Fibroblast of gingiva (primary cell): ENCODE measurements at places on chromosomes 5 and 9.
A peak's percentile ranks its signal among the peaks of the same experiment; 100 is the strongest.

- DNase-seq: no peak
Observed at GRCh38 chr9:79046401-79046800, 525.4 kb upstream of the TLE4 start.

GRCh38 chr9:131578731-131579504, 33.6 kb downstream of the PRRT1B start:
- DNase-seq: no peak

GRCh38 chr5:149993471-149993870, 7.0 kb downstream of the TIGD6 start:
- DNase-seq: no peak

DNA sequence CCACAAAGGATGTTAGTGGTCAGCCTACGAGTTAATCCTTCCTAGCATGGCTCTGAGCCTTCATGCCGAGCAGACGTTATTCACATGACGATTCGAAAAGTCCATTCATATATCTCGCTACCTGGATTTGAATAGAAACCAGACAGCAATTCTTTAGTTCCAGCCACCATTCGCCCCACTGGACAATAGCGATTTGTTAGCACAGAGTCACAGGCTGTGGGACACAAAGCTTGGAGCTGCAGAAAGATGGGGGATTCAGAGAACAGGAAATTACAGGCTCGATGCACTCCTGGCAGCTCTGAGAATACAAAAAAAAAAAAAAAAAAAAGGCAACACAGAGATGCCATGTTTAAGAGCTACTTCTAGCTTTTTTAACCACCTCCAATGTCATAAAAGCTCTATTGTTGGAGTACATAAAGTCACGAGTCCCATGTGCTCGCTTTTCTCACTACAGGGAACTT, 110.7 kb downstream of the NR6A1 start:
- peak; percentile 10 for DNase-seq

- no peak for DNase-seq
Observed at GRCh38 chr9:83637389-83637788, 14.4 kb downstream of the IDNK start.

GRCh38 chr9:127225801-127226625, 38.6 kb upstream of the GARNL3 start:
- DNase-seq: no peak
